Astrocyte (in vitro differentiated cells and primary cell): ENCODE measurements at places on chromosomes 6 and 20. TPM values are rescaled to one million over a fixed set of nuclear protein-coding genes. Genes with fewer than 3 reads are reported as not detected.

Gene CLDN20
- total RNA-seq: not detected in 2 replicates

Gene COL9A1
- total RNA-seq: 0.11 TPM in 1 of 2 replicates, not detected in the other

Gene PI16
- total RNA-seq: not detected in 2 replicates

Gene RPS6KA2
- 33.5 and 38.8 TPM in 2 replicates for total RNA-seq

Gene FAM184A
- 1.3 and 2.0 TPM in 2 replicates for total RNA-seq

Gene LY6G6F
- total RNA-seq: not detected in 2 replicates

Gene ERVFRD-1
- not detected in 2 replicates for total RNA-seq
